NCI-H524 (cell line): ENCODE measurements at places on chromosomes 11 and 22.
A peak's percentile ranks its signal among the peaks of the same experiment; 100 is the strongest.

DNA sequence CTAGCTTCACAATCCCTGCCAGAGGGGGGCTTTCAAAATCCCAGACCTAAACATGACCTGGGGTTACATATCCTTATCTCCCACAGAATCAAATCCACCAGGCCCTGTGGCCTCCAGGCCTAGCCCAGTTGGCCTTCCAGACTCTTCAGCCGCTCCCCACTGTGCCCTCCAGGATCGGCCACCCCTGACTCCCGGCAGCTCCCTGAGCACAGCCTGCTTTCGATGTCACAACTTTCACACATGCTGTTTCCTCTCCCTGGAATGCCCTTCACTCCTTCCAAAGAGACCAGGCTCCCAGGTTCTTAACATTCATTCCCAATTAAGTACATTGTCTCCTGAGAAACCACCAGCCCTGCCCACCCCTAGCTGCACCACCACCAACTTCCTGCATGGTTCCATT lies 62.7 kb downstream of the CSNK2A3 start:
- no peak for DNase-seq

DNA sequence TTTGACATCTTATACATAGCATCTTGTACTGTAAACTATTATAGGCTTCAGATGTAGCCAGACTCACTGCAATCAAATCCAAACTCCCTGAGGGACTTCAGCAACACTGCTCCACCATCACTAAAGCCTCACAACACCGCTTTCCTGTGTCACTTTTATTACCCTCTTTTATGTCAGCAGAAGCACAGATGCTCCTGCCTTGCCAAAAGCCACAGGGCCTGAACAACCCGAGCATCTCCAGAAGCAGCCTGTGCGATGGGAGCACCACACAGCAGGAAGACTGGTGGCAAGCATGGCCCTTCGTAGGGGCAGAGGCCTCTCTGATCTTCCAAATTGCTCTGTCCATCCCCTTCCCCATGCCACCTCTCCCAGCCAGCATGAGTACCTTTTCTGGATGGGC lies 22.9 kb downstream of the TMEM123 start:
- DNase-seq: peak; percentile 6

DNA sequence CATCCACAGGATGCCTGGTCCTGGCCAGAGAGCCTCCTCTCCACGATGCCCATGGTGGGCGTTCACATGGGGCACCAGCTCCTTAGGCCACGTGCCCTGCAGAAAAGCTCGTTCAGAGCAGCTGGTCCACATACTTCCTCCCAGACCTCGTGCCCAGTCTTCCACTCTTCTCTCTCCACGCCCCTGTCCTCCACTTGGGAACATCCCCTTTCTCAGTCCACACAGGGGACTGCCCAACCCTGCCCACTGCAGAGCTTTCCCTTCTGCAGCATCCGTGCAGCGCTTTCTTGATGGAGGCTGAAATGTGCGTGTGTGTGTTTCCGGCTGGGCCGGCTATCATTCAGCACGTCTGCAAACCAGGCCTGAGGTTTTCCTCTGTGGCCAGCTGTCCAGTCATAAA lies 11.3 kb downstream of the TPCN2 start:
- DNase-seq: no peak

DNA sequence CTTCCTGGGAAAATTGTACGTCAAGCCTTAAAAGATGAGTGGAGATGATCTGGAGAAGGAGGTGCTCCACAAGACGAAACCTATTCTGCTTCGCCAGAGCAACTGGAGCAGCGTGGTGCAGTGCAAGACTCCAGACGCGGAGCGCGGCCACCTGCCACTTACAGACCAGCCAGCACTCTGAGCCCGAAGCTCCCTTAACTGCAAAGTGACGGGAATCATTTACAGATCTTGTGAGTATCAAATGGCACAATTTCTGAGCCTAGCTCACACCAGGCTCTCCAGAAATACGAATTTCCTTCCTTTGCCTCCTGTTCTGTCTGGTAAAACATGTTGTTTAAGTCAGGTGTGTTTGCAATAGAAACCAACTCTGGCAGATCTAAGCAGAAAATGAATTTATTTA lies 369.3 kb downstream of the CADM1 start:
- DNase-seq: peak; percentile 21

DNA sequence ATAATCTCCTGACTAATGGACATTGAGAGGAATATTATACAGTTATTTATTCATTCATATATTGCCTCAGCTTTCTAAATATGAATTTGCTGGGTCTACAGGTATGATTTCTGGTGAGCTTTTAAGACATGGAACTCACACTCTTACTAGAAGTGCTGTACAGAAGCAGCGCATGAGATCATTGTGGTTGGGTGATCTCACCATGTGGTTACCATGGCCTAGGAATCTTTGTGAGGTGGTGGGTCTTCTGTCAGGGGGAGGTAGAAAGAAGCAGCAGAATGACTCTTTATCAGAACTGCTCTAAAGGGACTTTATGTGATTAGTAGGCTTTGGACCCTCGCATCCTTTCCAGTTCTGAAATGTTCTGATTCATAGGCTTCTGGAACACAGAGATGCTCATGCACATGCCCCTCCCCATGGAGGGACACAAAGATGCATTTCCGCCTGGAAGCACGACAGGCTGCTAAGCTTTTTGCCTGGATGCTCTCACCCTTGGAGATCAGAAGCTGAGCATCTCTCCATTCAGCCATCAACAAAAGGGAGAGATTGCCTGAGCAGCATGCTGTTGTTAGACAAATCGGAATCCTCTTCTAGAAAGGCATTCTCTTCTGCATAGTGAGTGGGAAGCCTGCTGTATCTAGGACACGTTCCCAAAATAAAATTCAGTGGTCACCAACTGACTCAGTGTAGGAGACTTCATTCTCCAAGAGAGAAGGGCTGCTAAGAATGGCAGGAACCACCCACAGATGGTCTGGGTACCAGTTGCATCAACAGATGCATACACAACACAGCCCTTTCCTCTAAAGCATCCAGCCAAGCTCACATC lies 51.3 kb downstream of the KIRREL3 start:
- DNase-seq: no peak
